ENCODE measurements at places on chromosomes 2 and 18.

DNA sequence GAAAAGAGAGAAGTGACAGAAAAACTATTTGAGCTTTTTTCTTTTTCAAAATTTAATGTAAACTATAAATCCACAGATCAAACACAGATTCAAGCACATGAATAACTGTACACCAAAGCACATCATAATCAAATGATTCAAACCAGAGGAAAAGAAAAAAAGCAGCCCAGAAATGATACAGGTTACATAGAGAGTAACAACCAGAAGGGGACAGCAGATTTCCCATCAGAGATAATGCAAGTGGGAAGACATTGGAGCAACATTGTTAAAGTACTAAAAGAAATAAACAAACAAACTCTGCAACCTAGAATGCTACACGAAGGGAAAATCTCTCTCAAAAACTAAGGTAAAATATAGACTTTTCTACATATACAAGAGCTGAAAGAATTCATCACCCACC lies 34.5 kb downstream of the CMPK2 start:
- no peak for DNase-seq

GRCh38 chr18:33839452-33840211 lies 261.6 kb downstream of the ASXL3 start:
- DNase-seq = peak; percentile 2

- no peak for DNase-seq
These were observed 3.0 kb downstream of the GPR55 start for GRCh38 chr2:230921806-230922595.

- DNase-seq = no peak
These were observed 94.9 kb downstream of the TMEM131 start for GRCh38 chr2:97900806-97901205.

- DNase-seq = no peak
These were observed 41.9 kb downstream of the SCN9A start for GRCh38 chr2:166333801-166334200.

GRCh38 chr2:190968522-190968921 lies 45.4 kb downstream of the STAT1 start:
- no peak for DNase-seq

- no peak for DNase-seq
These were observed 255.4 kb downstream of the NDUFA10 start for GRCh38 chr2:239769554-239770245.

DNA sequence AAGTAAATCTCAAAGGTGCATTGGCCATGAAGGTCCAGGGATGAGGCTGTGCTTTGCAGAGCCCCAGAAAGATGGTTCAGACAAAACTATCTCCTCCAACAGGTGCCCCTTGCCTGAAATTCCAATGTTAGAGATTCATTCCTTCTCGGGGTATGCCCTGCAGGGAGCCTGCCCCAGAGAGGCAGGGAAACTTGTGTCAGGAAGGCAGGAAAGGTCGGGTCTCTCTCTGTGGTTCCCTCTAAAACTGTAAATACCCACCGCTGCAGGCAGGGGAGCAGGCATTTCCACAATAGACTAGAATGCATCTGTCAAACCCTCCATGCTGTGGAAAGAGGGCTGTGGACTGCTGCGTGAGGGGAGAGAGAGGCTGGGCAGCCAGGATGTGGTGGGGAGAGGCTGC lies 207.8 kb upstream of the SMAD2 start:
- no peak for DNase-seq

- no peak for DNase-seq
These were observed 25.6 kb upstream of the WIPF1 start for GRCh38 chr2:174623106-174623637.

DNA sequence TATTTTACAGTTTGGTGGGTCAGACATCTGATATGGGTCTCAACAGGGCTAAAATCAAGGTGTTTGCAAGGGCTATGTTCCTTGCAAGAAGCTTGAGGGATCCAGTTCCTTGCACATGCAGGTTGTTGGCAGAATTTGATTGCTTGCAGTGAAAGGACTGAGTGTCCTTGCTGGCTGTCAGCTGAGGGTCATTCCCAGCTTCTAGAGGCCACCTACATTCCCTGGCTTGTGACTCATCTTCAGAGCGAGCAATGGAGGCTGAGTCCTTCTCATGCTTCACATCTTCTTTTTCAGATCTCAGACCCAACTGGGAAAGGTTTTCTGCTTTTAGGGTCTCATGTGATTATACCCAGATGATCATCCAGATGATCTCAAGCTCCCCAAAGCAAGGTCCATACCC lies 12.4 kb downstream of the MEX3C start:
- DNase-seq = peak; percentile 28

All from RPMI7951 (cell line).